Colonic mucosa (tissue), 4 donors: ENCODE measurements at places on chromosomes 16 and 17. TPM values are rescaled to one million over a fixed set of nuclear protein-coding genes. Genes with fewer than 3 reads are reported as not detected.
A peak's percentile ranks its signal among the peaks of the same experiment; 100 is the strongest.

The RAP1GAP2 gene
- total RNA-seq: 45.4 TPM

The SLC7A6OS gene
- total RNA-seq: 16.6 TPM

The EARS2 gene
- 12.3 TPM for total RNA-seq

The WDR59 gene
- total RNA-seq: 48.3 TPM

The MYH8 gene
- not detected for total RNA-seq

The PPY gene
- 0.49 TPM for total RNA-seq

DNA sequence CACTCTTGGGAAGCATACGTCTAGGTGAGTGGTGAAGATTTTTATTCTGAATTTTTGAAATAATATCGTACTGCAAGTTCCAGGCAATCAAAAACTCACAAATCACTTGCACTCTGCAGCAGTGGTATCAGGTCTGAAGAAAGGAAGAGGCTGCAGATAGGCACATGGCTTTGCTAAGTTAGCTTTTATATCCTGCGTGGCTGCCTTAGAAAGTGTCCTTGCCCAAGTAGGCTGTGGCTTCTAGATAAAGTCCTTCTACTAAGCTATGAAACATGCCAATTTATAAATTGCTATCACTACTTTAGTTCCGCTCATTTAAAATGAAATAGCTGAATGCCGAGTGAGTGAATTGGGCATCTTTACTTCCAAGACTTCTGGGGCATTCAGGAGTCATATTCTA lies 17.9 kb downstream of the WWOX start:
- no peak for DNase-seq

DNA sequence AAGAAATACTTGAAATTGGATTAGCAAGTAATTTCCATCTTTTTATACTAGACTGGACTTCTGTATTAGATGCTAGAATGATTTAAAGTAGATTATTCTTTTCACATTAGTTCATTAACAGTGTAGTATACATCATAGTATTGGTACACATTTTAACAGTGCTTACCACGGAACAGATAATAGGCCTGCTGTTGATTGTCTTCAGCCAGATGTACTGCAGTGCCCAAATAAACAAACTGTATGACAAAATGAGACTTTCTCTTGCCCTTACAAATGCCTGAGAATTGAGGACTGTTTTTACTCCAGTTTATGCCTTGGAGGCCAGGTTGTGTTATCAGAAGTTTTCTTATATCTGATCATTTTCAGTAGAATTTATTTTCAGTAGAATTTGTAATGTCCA lies 631 bp downstream of the EVI2A start:
- DNase-seq: no peak

GRCh38 chr16:55968221-55968620 lies 93.0 kb upstream of the CES5A start:
- DNase-seq: no peak

DNA sequence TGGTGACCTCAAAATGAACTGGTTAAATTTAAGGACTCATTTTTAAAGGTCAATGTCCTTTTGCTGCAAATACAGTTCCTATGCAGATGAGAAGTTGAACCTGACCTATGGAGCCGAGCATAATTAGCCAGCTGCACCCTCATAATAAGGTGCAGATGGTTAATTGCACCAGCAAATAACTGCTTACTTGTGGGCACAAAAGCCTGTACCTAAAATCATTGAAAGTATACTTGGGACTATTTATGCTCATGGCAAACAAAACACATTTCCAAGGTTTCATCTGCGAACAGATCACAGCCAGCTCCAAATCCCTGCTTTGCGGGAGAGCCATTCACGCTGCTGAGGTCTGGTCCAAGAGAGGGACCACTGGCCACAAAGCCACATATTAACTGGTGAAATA lies 13.0 kb downstream of the HYDIN start:
- no peak for DNase-seq

DNA sequence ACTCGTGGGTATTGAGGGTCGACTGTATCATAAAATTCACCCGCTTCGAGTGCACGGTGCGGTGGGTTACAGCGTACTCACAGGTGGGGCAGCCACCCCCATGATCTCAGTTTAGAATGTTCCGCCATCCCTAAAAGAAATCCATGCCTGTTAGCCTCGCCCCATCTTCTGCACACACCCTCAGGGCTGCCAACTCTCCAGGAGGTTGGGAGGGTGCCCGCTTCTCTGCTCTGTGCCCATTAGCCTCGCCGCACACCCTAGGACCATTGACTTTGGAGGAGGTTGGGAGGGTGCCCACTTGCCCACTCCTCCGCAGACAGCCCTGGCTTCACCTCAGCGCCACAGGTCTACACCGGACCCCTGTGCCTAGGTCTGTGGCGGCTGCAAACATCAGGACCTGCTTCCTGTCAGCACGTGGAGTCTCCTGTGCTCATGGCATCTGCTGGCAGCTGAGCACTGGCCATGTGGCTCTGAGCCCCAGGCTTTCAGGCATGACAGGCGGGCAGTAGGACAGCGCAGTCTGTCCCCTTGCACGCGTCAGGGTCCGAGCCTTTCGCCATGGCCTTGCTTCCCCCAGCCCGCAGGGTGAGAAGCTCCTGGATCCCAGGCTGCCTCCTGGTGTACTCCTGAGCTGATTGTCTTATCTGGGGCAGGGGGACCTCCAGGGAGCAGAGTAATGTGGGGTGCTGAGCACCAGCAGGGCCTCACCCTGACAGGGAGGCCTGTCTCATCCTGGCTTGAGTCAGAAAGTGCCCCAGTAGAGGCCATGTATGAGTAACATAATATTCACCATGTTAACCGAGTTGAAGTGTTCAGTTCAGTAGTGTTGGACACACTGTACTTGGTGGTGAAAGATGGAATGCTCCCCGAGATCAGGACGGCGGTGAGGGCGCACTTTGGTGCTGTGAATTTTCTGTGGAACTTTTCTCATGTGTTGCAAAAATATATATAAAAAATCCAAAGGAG lies 21.9 kb downstream of the NME3 start:
- no peak for DNase-seq

- DNase-seq: no peak
Measured at GRCh38 chr16:58506241-58507194, 6.6 kb downstream of the NDRG4 start.

- no peak for DNase-seq
Measured at GRCh38 chr16:3068487-3068886, 3.0 kb downstream of the IL32 start.

DNA sequence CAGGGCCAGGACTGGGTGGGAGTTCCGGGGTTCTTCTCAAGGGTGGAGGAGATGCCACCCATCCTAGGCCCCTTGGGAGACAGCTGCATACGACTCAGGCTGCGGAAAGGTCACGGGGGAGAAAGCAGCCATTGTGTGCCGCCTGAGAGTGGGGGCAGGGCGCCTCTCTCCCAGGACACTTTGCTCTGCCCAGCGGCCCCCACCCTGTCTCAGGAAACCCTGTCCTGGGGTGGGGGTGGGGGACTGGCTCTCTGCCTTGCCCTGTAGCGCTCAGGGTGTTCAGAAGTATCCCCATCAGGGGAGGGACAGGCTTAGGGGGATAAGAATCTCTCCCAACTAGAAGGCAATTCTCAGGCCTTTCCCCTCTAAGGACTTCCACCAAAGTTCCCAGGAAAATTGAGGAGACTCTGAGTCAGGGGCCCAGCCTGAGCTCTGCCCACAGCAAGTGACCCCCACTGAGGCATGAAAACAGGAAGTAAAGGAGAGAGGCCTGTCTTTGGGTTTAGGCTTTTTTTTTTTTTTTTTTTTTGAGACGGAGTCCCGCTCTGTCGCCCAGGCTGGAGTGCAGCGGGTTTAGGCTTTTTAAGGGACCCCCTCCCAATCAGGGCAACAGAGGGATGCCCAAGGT lies 4.9 kb downstream of the GIT1 start:
- DNase-seq: no peak

DNA sequence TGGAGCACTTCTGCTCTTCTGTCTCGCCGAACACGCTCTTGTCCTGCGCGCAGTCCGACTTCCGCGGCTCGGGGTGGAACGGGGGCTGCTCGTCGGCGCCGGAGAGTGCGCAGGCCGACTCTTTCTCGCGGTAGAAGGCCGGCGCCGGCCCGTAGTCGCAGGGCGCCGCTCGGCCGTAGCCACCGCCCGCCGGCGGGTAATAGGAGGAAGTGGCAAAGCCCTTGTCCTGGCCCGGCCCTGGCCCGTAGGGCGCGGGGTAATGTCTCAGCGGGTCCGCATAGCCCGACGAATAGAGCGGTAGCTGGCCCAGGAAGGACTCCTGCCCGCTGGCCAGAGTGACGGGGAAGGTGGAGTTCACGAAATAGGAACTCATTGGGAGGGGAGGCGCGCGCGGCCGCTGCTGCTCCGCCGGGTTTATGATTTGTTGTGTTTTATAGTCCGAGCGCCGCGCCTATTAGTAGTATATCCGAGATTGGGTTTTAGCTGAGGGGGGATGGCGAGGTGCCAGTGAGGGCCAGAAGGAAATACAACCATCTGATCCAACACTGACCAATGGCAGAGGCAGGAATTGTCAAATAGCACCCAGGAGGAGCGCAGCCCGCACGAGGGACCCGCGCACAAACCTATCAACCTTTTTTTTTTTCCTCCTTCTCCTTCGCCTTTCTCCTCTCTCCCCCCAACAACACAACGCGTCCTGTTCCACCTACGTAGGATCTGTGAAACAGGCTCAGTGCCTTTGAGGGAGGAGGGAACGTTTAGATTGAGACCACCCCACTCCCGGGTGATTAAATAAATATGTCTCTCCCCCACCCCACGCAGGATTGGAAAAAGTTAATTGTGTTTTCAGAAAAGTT lies 4.4 kb upstream of the HOXB5 start:
- peak; percentile 92 for DNase-seq

- no peak for DNase-seq
Measured at GRCh38 chr17:14664511-14664910, 363.6 kb downstream of the HS3ST3B1 start.

DNA sequence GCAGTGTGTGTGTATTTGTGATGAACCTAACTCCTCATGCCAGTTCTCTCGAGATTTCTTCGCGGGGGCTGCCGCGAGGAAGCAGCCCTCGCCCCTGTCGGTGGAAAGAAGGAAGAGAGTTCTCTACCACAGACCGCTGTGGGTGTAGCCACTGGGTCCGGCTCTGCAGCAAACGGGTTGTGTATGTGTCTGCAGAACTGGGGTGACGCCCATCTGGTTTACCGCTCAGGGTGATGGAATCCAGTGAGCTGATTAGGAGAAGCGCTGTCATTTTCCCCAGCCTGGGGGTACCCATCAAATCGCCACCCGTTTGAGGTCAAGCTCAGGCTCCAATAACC lies 7.7 kb downstream of the CORO6 start:
- DNase-seq: peak; percentile 56

GRCh38 chr16:84874983-84875382 lies 55.2 kb downstream of the CRISPLD2 start:
- DNase-seq: no peak

GRCh38 chr17:46925185-46925868 lies 2.4 kb downstream of the GOSR2 start:
- DNase-seq: no peak

DNA sequence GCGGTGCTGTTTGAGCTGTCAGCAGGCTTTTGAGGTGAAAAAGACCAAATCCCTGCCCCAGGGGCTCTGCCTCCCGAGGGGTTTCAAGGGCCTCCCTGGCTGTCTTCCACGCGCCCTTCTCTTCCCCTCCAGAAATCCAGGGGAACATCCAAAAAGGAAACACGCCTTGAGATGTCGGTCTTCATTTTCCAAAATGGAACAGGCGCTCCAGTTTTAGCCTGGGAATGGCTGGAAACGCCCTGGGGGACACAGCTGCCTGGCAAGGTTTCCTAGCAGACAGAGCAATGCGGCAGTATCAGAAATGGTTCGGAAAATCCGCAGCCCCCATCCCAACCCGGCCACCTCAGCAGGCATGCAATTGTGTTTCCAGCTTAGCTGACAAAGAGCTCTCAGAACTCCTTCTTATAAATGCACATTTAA lies 16.6 kb upstream of the LITAF start:
- DNase-seq: no peak

DNA sequence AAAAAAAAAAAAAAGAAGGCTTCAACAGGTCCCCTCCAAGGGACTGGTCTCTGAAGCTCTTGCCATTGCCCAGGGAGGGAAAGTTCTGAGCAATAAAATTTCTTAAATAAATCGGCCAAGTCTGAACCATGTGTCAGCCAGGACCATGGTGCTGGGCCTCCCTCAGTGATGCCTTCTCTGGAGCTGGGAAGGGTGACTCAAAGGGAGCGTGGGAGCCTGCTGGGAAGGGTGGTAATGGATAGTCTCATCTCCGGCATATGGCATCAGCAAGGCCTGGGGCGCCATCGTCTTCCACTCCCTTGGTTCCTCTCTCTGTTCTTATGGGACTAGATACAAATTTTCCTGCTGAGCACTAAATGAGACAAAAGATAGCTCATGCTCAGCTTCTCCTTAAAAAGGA lies 2.3 kb downstream of the VKORC1 start:
- no peak for DNase-seq

GRCh38 chr17:49951362-49952082 lies 17.5 kb upstream of the DLX4 start:
- no peak for DNase-seq

GRCh38 chr16:78444-79150 lies 572 bp downstream of the MPG start:
- DNase-seq: peak; percentile 34

- DNase-seq: no peak
Measured at GRCh38 chr16:85438981-85439685, 174.0 kb upstream of the GSE1 start.

DNA sequence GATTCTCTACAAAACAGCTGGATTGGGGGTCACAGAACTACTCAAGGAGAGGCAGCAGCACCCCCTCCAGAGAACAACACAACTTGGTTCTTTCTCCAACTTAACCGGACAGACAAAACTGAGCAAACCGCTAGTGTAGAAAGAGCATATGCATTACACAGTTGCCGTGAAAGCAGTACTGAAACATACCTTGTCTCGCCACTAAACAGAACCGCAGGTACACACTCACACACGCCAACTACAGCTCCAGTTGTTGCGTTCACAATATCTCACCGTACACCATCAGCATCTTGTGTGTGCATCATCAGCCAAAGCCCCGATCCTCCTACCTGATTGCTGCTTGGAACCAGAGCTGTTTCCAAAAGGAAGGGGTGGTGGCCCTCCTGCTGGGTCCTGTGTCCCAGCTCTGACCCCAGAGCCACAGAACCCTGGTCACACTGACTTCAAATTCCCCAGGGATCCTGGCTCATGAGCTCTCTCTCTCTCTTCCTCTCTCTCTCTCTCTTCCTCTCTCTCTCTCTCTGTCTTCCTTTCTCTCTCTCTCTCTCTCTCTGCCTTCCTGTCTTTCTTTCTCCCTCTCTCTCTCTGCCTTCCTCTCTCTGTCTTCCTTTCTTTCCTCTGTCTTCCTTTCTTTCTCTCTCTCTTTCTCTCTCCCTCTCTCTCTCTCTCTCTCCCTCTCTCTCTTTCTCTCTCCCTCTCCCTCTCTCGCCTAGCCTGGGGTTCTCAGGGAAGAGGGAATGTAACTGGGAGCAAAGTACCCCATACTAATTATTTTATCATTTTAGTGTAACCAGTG lies 8.4 kb downstream of the PIMREG start:
- DNase-seq: no peak
